ENCODE measurements at places on chromosomes 5 and 9.

DNA sequence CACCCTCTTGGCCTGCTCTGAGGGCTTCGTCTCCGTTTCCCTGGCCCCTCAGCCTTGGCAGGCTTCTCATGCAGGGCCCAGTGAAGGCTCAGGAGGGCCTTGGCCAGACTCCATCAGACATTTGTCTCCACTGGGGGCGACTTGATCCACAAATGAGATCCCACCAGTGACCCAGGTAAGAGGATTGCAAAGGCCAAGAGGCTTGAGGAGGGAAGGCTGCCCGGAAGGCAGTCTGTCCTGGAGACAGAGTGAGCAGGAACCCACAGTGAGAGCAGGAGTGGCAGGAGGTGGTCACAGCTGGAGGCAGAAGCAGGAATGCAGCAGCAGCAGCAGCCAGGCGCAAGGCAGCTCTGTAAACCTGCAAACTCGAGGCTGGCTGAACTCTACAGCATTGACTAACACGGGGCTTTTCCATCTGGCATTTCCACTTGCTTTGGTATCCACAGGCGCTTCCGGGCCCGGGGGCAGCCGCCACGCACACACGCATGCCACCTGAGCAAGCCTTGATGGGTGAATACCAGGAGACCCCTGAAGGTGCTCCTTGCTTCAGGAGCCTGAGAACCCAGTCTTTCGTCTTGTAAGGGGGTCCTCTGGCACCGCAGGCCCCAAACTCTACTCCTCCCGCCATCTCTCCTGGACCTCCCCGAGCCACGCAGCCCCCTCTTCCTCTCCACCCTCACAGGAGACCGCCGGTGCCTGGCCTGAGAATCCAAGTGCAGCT, 14.7 kb downstream of the MGAT1 start:
- no peak for DNase-seq

DNA sequence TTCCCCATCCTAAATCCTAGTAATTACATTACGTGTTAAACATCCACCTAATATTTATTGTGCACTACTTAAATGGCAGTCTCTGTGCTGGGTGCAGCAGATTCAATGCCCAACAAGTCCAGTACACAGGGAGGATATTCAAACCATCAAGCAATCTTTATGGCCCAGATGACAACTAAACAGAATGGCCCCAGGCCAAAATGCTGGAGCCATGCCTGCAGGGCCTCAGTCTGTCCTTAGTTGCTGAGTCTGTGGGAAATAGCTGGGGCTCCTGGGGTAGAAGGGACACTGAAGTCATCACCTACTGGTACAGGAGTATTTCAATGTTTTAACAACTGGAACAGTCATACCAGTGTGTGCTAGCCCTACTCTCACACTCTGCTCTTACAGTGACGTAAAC, 153.5 kb downstream of the ZNF608 start:
- DNase-seq = no peak

DNA sequence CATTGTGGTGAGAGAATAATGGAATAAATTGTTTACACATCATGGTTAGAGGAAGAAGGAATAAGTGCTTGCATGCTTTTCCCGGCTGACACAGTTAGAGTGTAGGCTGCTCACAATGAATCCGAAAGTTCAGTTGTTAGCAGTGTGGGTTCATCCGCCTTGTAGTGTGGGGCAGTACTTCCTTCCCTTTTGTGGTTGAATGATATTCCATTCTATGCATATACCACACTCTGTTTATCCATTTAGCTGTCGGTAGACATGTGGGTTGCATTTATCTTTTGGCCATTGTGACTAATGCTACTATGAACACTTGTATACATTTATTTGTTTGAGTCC, 84.0 kb downstream of the COL5A1 start:
- DNase-seq = no peak

GRCh38 chr5:17910318-17910717, 276.1 kb downstream of the TAF11L14 start:
- DNase-seq = no peak

DNA sequence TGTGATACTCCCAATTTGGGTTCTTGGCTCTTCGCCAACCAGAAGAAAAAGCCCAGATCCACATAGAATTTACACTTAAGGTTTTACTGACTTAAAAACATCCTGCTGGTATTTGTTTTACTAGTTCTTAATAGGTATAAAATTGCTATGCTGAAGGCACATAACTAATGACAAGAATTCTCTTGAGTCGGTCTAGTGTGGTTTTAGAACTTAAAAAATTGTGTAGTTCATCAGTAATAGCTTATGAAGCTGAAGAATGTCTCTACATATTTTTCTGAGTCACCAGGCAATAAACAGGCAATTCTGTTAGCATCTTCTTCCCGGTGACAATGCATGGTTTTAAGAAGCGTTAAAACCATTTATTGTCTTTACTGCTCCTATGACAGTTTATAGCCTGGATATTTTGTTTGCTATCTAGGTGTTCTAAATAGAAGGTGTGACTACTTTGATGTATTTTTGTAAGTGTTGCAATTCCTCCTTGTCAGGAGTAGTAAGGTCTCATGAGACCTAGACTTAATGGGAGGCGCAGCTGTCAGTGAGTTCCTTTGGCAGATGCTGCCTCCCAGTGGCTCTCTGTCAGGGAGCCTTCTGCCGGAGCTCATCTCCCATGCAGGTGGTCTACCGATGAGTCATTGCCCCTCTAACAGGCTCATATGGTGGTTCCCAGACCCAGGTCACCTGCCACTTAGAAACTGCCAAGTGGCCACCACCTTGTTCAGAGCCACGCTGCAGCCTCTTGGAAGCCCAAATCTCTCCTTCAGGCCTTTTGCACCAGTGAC, 173.8 kb downstream of the MAST4 start:
- no peak for DNase-seq

DNA sequence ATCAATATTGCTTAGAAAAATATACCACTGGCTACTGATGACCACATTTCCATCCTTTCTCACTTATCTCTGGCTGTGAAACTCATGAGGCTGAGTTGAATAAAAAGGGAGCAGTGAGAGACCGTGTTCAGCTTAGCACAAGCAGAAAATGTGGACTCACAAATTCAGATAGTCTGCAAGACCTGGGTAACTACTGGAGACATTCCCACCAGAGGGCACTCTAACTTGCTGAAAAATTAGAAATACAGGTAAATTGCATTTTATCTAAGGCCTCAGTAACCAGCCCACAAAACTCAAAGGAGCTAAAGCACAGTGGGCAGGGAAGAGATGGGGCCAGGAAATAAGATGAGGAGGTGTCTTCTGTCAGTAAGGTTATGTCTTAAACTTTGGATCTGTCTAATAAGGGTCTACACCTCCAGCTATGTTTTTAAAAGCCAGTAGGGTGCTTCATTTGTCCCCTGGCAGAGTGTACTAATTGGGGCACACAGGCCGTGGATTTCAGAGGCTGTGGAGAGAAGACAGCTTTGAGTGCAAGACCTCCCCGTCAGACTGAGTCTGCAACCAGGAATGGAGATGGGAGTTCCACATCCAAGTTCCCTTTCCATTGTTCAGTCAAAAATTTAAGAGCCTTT, 8.7 kb upstream of the NDUFB6 start:
- peak; percentile 75 for DNase-seq

- no peak for DNase-seq
Measured at GRCh38 chr5:10509575-10509974, 54.3 kb upstream of the ANKRD33B start.

DNA sequence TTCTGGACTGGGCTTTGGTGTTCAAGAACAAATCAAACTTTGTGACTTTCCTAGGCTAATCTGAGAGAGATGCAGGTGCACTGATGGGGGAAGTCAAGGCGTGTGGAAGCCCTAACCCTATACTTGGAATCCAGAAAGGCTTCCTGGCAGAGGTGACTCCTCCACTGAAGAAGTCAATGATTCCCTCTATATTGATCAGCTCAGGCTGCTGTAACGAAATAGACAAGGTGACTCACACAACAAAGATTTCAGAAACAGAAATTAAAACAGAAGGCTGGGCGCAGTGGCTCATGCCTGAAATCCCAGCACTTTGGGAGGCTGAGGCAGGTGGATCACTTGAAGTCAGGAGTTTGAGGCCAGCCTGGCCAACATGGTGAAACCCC, 69.6 kb upstream of the GGTA1 start:
- DNase-seq = no peak

- no peak for DNase-seq
Measured at GRCh38 chr5:68932830-68933434, 160.9 kb upstream of the SLC30A5 start.

GRCh38 chr5:137141779-137142178, 357.3 kb downstream of the SPOCK1 start:
- no peak for DNase-seq

DNA sequence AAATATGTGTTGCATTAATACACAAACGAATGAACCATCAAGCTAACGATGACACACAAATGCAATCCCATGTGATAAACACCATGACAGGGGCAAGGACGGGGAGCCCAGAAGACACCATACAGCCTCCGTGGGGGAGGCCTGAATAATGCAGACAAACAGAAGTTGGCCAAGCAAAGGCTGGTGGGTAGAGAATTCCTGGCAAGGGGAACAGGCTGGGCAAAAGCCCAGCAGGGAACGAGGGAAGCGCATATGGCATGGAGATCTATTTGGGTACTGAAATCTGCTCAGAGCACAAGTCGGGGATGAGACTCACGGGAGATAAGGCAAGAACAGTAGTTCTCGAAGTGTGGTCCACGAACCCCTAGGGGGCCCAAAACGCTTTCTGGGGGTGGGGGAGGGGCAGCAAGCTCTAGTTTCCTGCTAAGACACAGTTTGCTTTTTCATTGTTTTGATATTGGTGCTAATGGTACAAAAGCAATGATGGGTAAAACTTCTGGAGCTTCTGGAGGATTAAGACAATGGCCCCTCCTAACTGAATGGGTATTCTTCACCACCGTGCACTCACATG, 42.9 kb upstream of the FBXW11 start:
- DNase-seq = no peak

DNA sequence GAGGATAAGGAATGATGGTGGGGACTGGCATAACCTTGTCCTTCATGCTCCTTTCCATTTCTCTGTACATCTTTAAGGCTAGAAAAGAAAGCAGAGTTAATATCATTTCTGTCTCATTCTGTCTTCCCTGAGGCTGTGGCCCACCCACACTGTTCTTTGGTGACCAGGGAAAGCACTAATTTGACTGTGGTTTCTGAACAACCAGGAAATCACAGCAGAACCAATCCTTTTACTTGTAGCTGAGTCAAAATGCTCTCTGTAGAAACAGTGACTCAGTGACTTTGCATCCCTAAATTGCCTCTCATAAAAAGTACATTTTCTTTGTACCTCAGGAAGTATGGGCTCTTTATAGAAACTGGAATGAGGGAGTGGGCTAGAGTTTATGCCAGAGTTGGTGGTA, 28.1 kb downstream of the IL33 start:
- no peak for DNase-seq

DNA sequence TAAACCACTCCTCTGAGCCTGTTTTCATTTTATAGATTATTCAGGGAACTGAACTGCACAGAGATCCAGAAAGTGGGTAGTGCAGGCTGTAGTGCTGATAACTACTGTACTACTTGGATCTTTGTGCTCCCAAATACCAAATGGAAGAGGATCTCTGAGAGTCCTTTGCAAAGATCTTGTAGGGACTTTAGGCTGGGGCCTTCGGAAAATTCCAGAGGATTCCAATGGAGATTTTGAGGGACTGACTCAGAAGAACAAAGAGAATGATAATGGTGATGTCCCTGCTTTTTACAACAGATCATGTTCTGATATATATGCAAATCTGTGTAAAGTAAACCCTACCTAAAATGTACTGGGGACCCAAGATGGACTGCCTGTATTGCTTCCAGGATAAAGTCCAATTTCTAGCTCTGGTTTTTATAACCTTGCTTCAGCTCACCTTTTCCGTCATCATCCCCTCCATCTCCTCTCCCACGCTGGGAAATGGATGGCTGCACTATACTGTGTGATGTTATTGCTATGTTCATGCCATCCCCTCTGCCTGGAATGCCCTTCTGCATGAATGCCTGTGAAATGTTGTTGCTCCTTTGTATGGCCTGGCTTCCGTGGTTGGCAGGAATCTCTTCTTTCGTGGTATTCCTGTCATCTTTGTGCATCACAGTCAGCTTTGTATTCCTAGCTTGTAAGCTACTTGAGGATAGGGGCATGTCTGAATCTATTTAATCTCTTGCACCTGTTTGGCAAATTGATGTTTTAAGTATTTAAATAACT, 9.7 kb upstream of the PSMD5 start:
- DNase-seq = no peak

- DNase-seq = no peak
Measured at GRCh38 chr9:126614088-126614454, 343 bp downstream of the LMX1B start.

- peak; percentile 65 for DNase-seq
Measured at GRCh38 chr9:132201139-132201538, 39.3 kb downstream of the NTNG2 start.

- DNase-seq = no peak
Measured at GRCh38 chr5:74352256-74352655, 288.3 kb downstream of the ENC1 start.

- no peak for DNase-seq
Measured at GRCh38 chr9:94741866-94742265, 15.4 kb downstream of the AOPEP start.

DNA sequence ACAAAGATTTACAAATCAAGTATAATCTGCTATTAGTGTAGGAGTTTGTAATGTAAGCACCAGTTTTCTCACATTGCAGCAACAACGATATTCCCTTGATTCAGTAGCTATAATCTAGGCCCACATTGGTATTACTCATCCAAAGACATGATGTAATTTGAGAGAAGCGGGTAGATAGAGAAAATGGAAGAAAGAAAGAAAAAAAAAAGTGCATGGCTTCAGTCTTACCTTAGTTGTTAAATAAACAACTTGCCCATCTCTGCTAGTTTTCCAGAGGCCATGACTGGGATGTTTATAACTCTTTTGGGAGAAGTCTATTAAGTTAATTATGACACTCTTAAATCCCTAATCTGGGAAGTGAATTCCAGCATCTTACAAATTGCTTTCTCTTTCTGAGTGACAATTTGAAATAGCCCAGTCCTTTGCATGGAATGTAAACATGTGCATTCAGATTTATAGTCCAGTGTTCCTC, 2.8 kb downstream of the MELK start:
- DNase-seq = no peak

- no peak for DNase-seq
Measured at GRCh38 chr5:175032013-175032412, 307.6 kb downstream of the MSX2 start.

GRCh38 chr5:117794847-117795246, 1193.5 kb downstream of the DTWD2 start:
- no peak for DNase-seq

DNA sequence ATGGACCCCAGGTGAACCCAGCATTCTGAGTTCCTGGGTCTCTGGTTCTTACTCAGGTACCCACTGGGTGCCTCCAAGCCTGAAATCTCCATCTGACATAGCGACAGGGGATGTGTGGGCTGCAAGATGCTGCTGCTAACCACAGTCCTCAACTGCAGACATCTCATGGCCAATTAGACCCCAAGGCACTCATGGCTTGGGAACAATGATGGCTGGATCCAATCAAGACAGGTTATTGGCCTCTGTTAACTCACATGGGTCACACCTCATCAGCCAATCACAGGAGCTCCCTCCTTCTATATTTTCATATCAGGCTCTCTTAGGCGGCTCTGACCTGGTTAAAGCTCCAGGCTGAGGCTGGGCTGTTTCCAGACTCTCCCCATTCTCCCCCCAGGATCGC, 57.0 kb downstream of the CXXC5 start:
- no peak for DNase-seq

- no peak for DNase-seq
Measured at GRCh38 chr5:65142511-65143011, 339.2 kb downstream of the ADAMTS6 start.
